ENCODE measurements at places on chromosomes 12 and 14.

DNA sequence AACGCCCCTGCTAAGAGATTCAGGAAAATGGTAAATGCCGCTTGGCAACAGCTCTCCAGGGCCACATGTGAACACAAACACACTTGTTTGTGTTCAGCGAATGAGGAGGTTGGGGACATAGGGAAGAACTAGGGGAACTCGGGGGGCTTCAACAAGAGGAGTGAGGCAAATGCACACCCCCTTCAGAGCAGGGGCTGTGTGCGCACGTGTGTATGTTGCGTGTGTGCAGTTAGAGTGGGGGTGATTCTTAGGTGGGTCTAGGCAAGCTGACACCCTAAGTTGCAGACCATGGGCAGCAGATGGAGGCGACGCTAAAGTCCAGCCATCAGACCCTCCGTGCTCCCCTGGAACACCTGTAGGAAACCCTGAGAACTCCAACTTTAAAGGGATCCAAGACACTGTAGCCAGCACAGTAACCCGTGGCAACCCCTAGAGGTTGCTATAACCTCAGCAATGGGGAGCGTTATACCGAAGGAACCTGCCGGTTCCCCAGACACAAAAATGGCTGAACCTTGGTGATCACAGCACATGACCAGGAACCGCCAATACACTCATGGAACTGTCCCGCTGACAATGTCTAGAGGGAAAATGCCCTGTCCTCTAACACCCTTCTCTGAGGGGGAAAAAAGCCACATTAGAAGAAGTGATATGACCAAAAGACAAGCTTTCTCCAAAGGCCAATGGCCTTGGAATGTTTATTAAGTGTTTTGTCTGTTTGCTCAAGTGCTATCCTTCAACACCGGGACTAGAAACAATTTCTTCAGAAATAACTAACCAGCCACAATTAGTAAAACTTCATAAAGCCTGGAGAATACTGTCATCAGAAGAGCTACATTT, 86.5 kb upstream of the CEP83 start:
- peak; percentile 20 for DNase-seq

- no peak for DNase-seq
Observed at GRCh38 chr12:62767496-62767895, 167.5 kb downstream of the PPM1H start.

DNA sequence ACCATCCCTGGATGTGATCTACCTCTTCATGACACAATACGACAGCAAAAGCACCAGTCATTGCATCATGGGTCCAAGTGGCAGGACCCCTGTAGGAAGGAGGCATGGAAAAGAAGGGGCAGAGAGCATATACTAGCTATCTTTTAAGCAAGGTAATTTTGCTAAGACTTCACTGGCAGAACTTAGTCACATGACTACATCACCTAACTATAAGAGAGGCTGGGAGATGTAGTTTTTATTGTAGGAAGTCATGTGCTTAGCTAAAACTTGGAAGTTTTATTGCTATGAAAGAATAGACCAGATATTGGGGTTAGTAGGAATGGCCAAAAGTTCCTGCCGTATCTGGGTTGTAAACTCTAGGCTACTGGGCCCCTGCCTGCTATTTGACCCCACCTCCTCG, 18.6 kb upstream of the CHST11 start:
- no peak for DNase-seq

GRCh38 chr14:63478437-63478852, 64.7 kb downstream of the PPP2R5E start:
- DNase-seq: no peak

DNA sequence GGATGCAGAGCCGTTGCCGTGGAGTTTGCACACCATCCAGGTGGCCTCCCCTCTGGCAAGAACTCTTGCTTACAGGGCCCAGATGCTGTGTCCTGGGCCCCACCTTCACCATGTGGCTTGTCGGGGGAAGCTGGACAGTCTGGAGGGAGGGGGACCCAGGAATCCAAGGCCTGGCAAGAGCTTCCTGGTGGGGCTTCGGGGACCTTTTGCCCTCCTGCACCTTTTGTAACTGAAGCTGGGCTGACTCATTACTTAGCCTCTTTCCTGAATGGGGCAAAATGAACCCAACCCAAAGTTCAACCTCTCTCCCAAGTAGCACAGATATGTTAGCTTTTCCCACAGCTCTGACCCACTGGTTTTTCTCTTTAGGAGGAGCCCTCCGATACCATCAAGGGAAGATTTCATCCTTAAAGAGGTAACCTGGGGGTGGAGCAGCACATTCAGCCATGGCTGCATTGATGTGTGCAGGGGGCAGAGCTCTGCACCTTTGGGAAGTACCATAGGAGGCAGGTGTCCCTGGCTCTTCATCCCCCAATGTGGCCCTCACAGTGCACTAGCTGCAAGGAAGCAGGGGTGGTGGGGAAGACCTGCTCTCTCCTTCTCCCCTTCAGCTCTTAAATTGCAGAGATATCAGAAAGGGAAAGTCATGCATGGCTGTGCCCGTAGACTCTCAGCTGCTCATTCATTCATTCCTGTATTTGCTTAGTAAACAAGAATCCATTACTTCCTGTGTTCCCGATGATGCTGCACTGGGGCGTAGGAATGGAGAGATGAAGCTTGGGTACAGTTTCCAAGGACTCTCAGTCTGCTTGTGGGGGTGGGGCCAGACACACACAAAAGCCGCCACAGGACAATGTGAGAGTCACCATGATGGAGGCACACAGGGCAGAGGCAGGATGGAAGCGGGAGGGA, 13.0 kb downstream of the MVK start:
- no peak for DNase-seq

DNA sequence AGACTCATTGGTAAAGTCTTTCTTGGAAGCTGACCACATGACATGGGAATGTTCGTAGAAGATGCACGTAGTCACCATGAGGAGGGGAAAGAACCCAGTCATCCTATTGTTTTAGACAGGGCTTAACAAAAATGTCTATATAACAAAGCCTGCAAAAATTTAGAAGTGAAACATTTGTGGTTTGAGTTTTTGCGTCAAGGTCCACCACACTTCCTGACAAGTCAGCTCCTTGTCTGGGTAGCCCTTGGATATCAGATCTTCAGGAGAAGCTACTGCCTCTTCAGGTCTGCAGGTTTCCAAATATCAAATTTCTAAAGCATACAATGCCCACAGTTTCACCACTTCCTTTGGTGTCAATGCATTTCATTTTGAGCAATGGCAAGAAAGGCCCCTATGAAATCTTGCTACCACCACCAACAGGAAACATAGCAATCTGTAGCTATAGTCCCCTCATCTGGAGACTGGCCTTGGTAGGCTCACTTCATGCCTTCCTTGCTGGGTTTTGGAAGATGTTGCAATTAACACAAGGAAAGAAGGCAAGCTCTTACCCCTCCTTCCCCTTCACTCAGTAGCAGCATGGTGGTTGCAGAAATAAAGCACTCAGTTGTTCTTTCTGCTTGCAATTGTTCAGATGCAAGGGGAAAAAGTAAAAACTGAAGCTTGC, 235.2 kb downstream of the PCNX1 start:
- DNase-seq: no peak

DNA sequence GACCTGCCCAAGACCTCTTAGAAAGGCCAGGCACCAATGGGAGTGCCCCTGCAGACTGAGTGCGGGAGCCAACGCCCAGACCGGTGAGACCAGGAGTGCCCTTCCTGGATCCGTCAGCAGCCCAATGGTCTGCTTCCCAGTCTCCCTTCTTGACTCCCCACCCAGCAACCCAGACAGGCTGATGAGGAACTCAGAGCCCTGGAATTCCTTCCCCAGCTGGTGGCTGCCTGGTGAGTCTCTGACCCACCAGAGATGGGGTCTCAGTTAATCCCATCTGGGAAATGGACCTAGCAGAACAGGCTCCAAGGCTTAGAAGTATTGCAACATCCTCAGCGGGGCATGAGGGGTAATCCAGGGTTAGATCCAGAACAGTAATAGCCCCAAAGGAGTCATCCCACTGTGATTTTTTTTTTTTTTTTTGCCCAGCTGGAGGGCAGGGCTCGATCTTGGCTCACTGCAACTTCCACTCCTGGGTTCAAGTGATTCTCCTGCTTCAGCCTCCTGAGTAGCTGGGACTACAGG, 1.5 kb upstream of the RASAL1 start:
- no peak for DNase-seq

DNA sequence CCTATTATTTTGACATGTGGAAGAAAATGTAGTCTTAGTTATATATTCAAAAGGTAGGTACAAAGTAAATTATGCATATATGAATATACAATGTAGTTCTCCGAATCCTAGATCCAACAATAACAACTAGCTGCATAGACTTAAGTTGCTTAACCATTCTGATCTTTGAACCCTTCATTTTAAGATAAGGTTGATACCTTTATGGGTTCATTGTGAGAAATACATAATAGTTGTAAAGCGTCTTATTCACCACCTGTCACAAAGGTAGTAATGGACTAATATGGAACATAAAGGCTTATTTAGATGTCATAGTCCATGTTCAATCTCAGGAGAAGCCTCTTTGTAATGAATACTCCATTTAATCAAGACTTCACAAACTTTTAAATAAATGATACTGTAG, 263.6 kb downstream of the TMTC2 start:
- DNase-seq: no peak

GRCh38 chr12:116458492-116458891, 100.7 kb upstream of the MAP1LC3B2 start:
- DNase-seq: no peak

GRCh38 chr12:42631513-42631912, 42.0 kb upstream of the PRICKLE1 start:
- DNase-seq: no peak

DNA sequence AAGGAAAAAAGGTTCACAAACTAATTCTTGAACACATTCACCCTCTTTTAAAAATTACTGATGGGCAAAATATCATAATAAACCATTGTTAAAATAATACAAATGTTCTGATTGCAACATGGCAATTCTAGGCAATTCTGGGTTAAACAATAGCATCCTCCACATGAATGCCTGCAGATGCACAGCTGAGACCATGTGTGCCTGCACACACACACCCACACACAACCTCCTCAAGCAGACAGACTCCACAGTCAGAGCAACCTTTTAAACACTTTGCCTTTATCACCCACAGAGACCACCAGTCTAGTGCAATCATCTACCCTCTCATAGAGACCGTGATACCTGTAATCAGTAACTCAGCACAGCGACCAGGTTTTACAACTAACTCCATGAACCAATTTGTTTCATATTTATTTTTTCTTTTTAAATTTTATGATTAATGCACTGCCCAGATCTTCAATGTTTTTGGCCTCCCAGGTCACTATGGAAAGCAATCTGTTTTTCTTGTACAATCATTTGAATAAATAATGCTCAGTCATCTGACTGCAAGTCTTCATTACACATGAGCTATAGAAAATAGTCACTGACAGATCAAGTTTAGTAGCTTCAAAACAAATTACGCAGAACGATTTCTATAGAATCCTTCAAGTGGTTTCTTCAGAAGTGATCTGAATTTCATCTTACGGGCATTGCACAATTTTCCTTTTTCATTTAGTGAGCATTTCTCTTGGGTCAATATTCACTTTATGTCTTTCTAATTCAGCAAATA, 105.8 kb downstream of the PRKD1 start:
- no peak for DNase-seq

Data from caudate nucleus (tissue), 63 donors.